Right forelimb (tissue), 1 donor: ENCODE measurements at places on chromosomes 6 and 20.

DNA sequence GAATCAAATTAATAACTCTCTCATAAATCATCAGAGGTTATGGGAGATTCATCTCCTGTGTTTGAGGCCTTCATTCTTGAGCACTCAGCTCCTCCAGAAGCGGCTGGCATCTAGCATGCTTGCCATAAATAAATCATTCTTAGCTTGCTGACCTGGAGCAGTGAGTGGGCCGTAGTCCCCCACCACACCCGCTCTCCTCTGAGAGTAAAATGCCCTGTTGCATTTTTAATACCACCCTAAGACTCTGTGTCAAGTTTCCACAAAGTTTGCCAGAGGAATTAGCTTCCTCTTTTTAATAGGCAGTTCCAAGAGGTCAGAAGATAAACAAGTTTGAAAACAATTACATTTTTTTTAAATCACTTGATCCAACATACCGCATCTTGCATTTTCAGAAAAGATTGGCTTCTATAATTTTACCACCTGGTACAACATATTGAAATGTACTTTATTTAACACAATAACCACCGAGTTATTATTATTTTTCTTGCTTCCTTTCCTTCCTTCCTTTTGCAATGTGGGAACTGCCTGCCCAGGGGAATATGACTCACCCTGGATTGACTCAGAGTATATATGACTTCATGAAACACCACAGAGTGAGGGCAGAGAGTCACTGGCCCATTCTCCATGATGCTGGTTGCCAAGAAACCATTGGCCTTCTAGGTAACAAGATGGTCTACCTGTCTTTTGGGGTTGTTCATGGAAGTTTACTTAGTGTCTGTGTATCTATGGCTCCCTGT is 29.4 kb upstream of the CLIC5 start:
- DNase-seq, result no peak

- DNase-seq, result no peak
Observed at GRCh38 chr6:293193-294174, 1.2 kb downstream of the DUSP22 start.

DNA sequence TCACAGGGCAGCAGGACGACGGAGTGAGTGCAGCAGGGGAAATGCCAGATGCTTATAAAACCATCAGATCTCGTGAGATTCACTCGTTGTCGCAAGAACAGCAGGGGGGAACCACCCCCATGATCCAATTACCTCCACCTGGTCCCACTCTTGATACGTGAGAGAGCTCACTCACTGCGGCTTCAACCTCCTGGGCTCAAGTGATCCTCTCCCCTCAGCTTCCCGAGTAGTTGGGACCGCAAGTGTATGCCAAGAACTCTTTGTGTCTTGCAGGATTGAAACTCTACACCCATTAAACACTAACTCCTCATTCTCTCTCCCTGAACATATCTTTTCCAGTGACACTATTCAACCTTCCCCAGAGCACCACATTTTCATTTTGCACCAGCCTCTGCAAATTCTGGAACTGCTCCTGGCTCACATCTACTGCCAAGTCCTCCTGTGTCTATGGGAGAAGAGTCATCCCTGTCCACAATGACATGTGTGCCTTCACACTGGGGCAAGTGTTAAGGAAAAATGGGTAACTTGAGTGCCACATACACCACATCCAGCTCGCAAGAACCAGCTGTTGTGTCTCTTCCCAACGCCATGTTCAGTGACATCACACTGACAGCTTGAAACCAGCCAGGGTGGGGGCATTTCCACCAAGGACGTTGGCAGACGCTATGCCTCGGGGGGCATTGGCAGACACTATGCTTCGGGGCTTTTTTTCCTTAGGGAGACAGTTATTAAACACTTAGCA is 14.7 kb upstream of the TAF4 start:
- DNase-seq, result no peak

GRCh38 chr6:7500752-7501282 is 40.7 kb upstream of the DSP start:
- no peak for DNase-seq

DNA sequence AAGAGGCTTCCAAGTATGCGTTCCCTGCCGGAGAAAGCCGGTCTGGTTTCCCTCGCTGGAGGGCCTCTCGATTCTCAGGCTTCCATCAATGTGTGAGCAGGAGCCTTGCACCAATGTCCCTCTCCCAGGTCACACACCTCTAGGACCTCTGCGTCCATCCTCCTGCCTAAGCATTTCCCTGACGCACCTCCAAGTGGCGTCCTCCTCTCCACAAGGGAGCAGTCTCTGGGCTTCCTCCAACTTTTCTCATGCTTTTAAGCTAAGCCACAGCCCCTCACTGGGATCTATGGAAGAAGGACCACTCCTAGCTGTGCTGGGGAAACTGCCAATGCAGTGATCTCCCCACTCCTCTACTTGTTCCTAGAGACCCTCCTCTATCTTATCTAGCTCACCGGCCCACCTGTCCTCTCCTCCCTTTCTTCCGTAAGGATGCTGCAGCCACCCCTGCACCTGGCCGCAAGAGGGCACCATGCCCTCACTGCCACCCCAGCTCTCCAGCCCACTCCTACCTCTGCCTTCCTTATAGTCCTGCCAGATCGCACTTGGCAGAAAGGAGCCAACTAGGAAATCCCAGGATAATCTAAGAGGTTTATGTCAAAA is 258.7 kb downstream of the LRFN2 start:
- no peak for DNase-seq

DNA sequence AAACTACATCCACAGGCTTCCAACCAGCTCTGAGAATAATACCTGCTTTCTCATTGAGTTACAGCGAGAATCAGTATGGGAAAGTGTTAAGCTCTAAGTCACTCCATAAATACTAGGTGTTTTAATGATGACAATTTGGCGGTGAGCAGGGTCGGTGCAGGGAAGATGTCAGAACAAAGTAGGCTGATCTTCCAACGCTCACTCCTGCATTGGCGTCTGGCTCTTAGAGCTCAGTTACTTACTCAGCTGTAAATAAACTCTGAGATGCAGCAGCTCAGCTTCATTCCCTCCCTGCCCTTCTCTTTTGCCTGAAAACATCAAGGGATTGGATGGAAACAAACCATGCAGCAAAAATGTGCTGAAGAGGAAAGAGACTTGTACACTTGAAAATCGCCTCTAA is 102.5 kb upstream of the SPACA1 start:
- DNase-seq, result no peak

GRCh38 chr6:25112322-25112773 is 166.8 kb upstream of the CARMIL1 start:
- no peak for DNase-seq

DNA sequence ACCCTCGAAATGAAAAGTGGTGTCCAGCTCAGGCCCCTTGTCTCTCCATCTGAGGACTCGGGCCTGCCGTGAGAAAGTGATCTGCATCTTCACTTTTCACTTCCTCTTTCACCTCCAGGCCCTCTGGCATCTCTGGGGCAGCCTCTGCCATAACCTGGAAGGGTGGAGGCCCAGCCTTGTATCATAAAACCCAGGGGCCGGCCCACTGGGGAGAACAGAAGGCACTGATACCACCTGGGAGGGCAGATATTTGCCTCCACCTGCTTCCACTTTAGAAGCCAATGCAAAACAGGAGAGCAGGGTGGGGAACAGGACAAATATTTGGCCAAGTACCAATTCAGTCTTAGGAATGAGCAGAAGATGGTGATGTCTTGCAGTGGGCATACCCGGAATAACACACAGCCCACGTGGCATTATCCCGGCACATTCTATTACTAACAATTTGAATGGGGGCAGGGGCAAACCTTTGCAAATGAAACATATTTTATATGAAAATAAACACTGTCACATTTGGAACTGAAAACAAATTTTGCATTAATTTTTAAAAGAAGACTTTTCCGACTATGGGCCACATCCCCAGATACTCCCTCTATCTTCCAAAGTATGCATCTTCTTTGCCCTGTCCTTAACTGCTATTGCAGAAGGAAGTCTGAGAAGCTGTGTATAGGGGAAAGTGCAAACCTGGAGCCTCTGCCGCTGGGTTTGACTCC is 69.2 kb upstream of the TBC1D7 start:
- peak; percentile 39 for DNase-seq

DNA sequence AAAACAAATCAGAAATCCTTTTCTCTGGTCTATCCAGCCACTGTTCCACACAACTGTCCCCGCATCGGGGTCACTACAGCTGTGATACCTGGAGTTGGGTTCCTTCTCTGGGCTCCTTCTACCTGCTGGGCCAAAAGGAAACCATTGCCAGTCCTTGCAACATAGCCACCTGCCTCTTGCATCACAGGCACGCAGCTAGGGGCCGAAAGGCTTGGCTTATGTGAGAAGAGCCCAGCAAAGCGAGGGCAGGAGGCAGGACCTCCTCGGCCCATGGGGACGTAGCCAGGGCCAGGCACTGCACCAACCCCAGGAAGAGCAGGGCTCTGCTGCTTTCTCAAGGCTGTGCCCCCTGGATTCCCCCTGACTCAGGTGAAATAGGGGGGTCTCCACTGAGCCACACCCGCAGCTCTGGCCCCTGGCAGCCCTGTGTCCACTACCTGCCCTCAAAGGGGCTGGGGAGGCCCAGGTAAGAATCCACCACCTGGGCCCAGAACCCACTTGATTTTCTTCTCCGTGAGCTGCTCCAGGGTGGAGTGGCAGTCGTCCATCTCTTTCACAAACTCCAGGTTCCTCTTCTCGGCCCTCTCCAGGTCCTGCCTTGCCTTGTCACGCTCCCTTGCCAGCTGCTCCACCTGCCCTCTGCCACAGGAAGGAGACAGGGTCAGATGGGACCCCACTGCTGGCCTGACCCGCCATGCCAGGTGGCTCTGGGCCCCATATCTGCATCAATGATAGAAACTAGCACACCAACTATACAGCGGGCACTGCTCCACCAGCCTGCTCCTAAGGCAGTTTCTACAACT is 88.9 kb downstream of the GINS1 start:
- no peak for DNase-seq

DNA sequence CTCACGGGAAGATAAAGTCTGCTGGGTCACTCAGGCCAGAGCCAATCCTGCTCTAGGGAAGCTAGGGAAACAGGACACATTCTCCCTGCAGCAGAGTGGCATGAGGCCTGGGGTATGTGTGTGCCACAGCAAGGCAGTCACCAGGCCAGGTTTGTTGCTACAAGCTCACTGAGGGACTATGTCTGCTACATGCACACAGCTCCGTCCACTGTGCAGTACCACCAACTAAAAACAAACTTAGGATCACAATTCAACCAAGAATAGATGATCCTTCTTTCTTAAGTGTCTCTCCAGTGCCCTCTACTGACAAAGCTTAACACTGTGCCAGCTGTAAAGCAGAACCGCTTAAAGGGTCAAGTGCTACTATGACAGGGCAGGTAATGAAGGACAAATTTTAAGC is 192.5 kb downstream of the PTPRK start:
- no peak for DNase-seq

DNA sequence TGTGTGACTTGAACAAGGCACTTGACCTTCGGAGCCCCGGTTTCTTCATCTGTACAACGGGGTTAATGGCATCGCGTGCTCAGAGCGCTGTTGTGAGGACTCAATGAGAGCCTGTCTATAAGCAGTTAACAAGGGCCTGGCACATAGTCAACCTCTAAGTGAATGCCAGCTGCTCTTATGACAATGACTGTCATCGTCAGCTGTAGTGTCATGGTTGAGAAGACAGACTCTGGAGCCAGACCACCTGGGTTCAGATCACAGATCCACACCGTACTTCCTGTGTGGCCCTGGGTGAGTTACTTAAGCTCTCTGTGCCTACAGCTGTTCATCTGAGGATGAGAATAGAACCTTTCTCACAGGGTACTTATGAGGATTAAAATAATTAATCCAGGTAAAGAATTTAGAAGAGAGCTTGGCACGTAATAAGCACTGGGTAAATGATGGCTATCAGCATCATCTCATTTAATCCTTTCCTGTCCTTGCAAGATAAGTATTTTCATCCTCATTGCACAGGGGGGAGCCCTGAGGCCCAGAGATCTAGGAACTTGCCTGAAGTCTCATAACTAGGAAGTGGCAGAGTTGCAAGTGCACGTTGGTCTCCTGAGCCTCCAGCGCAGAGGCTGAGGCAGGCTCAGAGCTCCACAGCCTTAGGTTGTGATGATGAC is 105.3 kb downstream of the EYA2 start:
- no peak for DNase-seq

GRCh38 chr6:136549300-136550044 is 750 bp downstream of the MAP7 start:
- DNase-seq, result no peak

DNA sequence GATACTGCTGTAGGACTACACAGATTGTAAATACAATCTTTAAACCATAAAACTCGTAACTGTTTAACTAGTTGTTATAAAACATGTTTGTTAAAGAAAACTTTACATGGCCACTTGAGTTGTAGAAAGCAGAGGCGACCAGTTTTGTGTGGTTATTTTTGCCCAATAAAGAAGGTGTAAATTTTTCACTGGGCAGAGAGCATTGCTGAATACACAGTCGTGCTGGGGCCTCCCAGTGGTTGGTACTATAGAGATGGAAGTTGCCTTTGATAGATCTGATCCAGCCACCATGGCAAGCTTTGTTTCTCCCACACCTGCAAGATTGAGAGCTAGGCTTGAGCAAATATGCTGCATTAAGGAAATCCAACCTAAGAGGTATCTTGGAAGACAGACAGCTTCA is 34.0 kb upstream of the YWHAB start:
- DNase-seq, result no peak

DNA sequence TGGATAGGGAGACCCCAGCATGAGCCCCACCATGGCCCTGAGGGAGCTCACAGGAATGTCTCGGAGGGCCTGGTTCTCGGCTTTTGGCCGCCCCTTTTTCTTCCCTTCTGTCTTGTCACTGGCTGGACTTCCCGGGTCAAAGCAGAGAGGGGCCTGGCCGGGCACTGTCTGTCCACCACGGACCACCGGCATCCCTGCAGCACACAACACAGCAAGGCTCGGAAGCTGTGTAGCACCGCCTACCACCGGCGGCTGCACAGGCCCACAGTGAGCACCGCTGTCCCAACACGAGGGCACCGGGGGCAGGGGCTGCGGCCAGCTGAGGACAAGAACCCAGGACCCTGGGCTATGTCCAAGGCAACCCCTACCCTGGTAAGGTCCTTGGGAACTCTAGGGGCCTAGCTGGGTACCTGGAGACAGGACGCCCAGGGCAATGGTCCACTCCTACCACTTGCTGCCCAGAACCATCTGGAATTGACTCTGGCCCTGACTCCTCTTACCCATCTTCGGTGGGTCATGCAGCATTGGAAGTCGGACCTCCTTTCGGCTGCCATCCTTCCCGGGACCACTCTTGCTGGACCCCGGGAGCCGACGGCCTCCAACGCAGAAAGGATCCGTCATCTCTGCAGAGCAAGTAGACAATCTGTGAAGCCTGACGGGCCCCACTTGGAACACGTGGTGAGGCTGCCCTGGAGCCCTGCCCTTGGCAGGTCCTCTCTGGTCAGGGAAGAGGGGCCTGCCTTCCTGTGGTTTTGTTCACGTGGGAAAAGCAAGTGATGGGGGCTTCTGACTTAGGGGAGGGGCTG is 2.2 kb downstream of the ZNF512B start:
- peak; percentile 39 for DNase-seq

GRCh38 chr6:5083307-5083583 is 1.9 kb upstream of the PPP1R3G start:
- DNase-seq, result no peak

DNA sequence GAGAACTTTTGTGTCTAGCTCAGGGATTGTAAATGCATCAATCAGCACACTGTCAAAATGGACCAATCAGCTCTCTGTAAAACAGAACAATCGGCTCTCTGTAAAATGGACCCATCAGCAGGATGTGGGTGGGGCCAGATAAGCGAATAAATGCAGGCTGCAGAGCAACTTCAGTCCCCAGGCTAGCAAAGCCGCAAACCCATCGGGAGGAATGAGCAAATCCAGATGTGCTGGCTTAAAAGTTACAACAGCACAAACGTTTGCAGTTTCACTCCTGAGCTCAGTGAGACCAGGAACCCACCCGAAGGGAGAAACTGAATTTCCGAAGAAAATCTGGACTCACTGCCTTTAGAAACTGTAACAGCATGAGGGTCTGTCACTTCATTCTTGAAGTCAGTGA is 21.9 kb upstream of the MBOAT1 start:
- DNase-seq, result no peak
